ENCODE measurements at places on chromosomes 3 and 15. TPM values are rescaled to one million over a fixed set of nuclear protein-coding genes. Genes with fewer than 3 reads are reported as not detected.

DNA sequence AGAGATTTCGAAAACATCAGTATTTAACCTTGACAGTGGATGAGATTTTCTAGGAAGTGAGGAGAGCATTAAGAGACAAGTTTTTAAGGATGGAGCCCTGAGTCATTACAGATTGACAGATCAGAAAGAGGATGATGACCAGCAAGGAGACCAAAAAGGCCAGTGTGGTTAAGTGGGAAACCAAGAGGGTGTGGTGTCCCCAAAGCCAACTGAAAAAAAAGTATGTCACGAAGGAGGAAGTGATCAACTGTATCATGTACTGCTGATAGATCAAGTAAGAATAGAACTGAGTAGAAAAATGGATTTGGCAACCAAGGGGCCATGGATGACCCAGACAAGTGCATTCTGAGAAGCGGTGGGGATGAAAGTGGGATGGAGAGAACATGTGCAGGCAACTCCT is 491.8 kb downstream of the FHIT start:
- no peak for DNase-seq

LRRIQ4 gene
- total RNA-seq = not detected

STRA6 gene
- 0.42 TPM for total RNA-seq

DNA sequence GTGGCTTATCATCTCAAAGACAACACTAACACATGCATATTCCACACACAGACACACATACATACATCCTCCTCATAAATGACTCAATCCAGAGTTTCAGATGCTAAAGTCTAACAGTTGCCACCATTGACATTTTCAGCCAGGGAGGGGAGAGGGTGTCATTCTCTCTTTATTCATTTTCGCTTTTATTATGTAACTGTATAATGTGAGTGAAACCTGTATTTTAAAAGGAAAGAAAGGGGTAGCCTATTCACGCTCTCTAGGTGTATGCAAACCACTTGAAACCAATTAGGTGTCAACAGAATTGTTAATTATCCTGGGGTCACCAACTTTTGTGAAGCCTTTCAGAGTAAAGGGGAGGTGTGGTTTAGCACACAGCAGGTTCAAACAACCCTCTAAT is 1282.9 kb downstream of the ROBO2 start:
- no peak for DNase-seq

DNA sequence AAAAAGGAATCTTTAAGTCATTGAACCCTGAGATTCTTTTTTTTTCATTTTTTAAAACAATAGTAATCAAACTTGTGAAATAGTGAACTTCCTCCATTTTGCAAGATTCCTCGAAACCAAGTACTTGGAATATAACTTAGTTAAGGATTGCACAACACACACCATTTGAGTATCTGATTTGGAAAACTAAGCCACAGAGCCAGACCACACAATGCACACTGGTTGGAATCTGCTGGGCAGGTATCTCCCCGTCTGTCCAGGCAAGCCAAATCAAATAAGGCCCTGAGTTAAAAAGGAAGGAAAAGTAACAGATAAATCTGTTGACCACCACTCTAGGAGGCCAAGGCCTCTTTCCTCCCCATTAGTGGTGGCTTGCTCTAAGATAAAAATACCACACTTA is 177.5 kb upstream of the ICE2 start:
- DNase-seq = no peak

DNA sequence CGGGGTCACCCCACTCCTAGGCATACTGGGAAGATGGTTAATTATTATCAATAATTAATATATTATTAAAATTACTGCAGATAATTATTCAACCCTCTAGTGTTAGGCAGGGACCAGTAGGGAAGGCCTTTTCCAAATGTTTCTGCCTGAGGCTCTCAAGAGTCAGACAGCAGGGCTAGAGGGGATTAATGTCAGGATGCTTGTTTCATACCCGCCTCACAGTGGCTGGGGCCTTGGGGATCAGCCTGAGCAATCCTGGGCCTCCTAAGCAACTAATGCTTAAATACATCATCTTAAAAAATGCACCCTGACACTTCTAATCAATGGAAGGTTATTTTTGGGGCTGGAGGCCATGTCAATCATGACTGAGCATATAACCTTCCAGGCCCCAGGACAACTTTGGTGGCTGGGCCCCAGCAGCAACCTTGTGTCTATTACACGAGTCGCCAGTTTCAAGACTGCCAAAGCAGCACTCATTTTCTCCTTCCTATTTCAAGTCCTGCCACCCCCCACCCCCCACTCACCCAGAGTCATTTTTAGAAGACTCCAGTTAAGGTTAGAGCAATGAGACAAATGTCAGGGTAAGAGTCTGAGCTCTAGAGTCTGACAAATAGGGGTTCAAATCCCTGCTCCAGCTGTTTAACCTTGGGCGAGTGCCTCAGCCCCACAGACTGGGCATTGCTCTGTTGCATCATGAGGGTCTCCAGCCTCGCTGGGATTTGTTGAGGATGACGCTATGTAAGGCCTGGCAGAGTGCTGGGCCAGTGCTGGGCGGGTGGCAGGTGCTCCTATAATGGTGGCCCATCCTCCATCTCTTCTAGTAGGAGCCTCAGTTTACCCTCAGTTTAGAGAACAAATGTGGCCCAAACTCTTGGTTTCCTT is 6.1 kb downstream of the AMOTL2 start:
- peak; percentile 45 for DNase-seq

PTPN23 gene
- total RNA-seq = 17.7 TPM

FAIM gene
- 4.7 TPM for total RNA-seq

DNA sequence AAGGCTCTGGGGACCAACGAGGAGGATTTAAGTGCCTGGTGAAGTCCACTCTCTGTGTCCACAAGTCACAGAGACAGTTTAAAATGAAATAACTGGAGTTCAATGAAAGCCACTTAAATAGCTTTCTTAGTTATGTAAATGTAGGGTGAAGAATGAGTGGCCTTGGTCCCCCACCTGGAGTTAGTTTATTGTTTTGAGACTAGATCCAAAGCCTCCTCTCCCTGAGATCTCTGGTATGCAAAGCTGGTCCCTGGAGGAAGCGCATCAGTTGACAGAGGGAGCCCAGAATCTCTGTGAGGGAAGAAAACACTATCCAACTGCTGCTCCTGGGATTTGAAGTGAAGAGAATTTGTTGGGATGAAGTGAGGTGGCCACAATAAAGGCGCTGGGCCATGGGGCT is 40.5 kb downstream of the EXOG start:
- DNase-seq = no peak

- DNase-seq = no peak
These were observed 505.2 kb downstream of the NSUN3 start for GRCh38 chr3:94568041-94568440.

C3orf70 gene
- total RNA-seq = 2.5 TPM

DNA sequence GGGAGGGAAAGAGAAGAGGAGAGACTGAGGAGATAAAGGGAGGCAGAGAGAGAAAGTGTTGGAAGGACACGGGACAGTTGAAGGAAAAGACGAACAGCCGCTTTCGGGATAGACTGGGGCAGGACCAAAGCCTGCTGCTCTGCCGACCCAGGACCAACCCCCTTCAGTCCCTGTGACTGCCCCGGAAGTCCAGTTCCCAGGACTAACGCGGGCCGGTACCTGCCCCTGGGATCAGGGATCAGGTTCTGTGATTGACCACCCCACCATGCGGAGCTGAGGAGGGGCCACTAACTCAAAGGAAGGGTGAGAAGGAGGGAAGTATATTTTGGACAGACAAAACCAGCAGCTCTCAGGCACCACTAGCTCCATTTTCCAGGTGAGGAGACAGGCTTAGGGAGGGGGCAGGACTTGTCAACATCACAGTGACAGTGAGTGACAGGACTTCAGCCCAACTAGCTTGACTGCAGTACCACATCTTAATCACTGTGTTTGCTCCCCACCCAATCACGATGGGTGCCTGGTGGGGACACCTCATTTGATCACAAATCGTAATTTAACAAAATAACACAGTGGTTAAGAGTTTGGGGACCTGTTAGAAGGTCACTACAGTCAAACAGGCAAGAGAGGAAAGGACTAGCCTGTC is 9.8 kb upstream of the EPHB3 start:
- DNase-seq = no peak

DNA sequence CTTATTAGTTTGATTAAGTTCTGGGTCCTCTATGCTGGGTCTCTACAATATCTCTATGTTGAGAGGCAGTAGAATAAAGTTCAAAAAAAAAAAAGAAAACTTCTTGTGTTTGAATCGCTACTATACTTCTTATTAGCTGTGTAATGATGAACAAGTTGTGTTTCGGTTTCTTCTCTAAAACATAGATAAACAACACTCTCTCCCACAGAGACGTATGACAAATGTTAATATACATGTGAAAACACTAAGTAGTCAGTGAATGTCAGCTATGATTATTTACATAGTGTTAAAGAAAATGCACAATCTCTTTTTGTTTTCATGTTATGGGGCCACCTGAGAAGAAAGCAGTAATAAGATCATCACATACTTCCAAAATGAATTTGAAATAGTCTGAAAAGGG is 45.3 kb downstream of the ACAP2 start:
- DNase-seq = no peak

FBXW12 gene
- total RNA-seq = not detected
